Stimulated activated naive CD8-positive, alpha-beta T cell treated with anti-CD3 and anti-CD28 coated beads, Interleukin-15, Interleukin-2, amounts not matched to agents 100 U/mL and 50 U/mL, for 24 hours (primary cell): ENCODE measurements at places on chromosomes 2 and 18.

GRCh38 chr2:96555146-96555610 lies 18.6 kb downstream of the ARID5A start:
- DNase-seq: no peak

DNA sequence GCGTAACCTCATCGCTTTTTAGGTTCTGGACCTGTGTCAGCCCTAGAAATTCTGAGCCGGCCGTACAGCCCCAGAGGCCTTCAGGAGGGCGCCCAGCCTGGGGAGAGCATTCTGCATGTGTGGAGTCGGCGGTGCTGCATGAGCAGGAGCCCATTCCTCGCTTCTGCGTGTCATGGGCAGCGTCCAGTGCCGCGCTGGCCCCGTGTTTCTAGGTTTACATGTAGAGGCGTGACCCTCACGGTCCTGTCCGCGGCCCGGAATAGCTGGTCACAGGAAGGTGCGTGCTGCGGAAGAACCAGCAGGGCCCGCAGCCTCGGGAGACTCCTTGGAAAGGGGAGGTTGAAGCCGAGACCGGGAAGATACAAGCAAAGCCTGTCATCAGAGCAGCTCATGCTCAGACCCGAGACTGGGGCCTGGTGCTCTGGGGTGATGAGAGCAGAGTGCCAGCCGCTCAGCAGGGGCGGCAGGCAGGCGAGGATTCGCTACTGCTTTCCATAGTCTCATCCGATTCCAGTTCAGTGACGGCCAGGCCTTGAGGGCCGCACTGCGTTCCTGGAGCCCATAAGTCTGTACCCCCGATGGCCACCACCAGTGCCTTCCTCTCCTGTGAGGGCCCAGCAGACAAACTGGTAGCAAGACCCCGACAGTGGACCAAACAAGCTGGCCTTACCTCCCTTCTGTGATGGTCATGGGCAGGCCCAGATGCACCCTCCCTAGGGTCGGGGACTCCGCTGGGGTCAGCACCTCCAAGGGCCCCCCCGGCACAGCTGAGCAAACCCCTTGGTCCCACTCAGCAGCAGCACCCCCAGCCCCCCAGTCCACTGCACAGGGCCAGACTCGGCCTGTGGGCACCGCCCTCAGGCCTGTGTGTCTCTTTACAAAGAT lies 15.6 kb upstream of the NFATC1 start:
- no peak for DNase-seq

DNA sequence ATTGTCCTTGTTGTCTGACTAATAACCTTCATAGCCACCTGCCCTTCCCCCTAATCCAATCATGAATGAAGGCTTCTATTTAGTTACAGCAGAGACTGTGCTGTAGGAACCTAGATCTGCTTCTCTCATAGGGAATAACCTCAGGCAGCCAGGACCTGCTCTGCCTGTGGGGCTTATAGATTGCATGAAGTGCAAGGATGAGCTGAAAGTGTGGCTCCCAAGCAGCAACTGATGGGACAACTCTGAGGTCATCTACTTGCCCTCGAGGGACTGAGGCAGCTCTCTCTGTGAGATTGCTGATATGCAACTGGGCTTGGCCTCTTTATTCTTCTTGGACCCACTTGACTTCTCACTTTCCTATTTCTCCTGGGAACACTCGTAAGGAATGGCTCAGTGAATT lies 23.8 kb upstream of the SLC38A11 start:
- no peak for DNase-seq

DNA sequence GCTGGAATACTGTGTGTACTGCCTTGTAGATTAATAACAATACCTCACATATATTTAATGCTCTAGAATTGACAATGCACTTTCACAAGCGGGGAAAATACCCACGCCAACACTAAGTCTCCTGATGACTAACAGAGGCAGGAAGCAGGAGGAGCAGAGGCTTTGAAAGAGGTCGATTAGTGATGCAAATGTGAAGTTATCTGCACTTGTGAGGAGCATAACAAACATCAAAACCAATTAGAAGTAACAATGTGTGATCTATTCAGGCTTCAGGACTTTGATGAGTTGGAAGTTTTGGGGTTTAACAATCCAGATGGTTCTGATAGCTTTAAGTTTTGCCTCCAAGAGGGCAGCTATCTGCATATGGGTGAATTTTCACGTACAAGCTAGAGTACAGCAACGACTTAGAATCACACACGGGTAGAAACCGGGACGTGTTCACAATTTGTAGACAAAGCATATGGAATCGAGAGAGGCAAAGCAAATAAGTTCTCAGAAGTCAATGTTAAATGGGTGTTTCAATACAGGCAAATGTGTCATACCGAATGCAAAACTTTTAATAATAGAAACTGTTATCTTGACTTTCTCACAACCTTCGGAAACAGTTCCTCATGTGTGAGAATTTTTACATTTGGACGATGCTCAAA lies 114.5 kb downstream of the METTL8 start:
- DNase-seq: peak; percentile 53

GRCh38 chr18:9082711-9083510 lies 19.6 kb upstream of the NDUFV2 start:
- DNase-seq: peak; percentile 55
